ENCODE measurements at places on chromosomes 4 and X.

DNA sequence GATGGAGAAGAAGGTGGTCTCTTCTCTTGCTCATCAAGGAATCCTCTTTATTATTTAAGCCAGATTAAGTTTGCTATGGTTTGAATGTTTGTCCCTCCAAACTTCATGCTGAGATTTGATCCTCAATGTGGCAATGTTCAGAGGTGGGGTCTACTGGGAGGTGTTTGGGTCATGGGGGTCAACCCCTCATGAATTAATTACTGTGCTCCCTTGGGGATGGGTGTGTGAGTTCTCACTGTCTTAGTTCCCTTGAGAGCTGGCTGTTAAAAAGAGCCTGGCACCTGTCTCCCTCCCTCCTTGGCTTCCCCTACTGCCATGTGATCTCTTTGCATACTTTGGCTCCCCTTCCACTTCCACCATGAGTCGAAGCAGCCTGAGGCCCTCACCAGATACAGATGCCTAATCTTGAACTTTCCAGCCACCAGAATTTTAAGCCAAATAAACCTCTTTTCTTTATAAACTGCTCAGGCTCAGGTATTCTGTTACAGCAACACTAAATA is 36.0 kb upstream of the CD38 start:
- no peak for DNase-seq

GRCh38 chrX:33175201-33175600 is 36.1 kb downstream of the DMD start:
- DNase-seq: no peak

DNA sequence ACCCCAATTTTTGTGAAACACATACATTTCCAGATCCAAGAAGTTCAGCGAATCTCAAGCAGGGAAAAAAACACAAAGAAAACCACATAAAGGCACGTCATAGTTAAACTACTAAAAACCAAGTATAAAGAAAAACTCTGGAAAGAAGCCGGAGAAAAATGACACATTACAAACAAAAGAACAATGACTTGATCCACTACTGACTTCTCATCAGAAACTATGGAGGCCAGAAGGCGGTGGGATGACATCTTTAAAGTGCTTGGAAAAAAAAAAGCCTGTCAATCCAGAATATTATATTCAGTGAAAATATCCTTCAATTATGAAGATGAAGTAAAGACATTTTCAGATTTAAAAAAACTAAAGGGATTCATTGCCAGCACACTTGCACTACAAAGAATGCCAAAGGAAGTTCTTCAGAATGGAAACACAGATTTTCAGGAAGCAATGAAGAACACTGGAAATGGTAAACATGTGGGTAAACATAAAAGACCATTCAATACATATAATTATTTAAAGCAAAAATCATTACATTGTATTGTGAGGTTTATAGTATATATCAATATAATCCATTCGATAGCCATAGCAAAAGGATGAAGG is 32.6 kb upstream of the PPP2R2C start:
- no peak for DNase-seq

GRCh38 chr4:177509226-177509745 is 67.0 kb upstream of the AGA start:
- DNase-seq: no peak

- no peak for DNase-seq
These were observed 140.5 kb downstream of the KLHL8 start for GRCh38 chr4:87079967-87080366.

GRCh38 chrX:139739138-139739537 is 31.2 kb upstream of the MCF2 start:
- DNase-seq: no peak

DNA sequence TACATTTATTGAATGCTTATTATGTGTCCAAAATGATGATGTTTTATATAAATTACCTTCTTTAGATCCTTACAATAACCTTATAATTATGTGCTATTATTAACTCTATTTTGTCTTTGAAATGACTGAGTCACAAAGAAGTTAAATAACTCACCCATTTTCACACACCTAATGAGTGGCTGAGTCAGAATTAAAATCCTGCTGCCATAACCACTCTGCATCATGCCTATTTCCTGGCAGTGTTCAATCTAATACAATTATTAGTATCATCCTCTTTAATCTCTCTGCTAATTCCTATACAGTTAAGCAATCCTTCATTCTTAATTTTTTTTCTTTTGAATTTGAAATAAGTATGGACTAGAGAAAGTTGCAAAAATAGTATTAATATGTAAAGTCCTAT is 342.9 kb downstream of the CFAP299 start:
- no peak for DNase-seq

DNA sequence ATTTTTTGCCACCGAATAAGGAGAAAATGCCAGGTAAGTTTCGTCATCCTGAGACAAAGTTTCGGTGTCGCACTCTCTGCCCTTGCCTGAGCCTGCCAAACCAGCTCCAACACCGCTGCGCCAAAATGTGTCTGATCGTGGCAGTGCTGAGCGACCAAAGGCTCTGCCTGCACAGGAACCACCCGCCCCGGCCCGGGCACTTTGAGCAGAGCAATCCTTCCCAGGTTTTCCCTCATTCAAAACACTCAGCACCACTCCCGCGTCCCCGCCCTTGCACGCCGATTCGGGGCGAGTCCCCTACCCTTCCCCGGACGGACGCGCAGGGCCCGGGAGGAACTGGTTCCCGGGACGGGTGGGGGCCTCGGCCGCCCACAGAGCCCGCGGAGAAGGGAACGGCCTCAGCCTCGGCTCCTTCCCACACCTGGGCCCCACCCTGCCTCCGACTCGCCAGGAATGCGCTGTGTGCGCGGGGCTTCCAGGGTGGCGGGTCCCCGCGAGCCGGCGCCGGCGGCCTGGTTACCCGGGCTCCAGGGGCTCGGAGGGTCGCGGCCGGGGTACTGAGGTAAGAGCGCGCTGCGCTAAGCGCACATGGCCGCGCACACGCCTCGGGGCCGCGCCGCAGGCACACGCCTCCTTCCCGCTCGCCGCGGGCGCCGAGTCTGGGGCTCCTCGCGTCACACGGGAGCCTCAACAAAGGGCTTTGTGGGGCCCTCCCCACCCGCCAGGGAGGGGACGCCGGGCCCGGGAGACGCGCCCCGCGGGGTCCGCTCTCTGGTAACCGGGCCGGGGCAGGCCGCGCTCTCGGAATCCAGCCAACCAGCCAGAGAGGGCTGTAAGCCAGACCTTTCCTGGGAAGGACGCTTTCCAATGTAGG is at the start of gene C4orf36:
Gene C4orf36 (minus strand): TSS at position 661 of the 874 bp plus-strand sequence. CDS start 902 bp downstream, outside the sequence.
- peak; percentile 83 for DNase-seq

DNA sequence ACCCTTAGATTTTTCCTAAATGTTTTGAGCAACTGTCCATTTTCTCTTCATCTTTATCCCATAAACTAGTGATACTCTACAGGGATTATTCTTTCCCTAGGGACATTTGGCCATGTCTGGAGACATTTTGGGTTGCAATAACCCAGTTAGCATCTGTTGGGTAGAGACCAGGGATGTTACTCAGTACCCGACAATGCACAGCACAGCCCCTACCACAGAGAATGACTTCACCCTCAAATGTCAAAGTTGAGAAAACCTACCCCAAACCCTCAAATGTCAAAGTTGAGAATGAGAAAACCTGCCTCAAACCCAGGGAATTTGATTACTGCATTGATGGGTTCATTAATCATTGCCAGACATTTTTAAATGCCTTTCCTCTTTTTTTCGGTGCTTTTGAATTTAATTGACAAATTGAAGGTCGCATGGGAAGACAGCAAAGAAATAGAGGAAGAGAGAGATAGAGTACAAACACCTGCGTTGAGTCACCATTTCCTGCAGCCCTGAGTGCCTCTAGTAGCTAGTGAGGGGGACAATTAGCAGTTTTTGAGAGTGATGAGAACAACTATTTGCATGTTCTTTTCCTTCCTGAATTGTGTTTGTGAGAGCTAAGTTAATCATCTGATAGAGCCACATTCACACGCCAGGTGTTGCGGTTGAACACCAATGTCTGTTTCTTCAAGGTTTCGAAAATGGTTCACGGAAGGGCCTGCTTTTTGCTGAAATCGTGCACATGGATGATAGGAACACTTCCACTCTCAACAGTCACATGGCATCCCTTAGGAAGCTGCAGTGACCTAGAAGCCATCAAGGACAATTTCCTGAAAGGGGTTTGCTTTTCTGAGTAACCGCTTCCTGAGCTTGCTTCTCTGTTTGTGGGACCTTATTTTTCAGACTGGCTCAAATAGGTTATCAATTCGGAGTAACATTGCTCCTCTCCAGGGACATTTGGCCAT is 203.9 kb upstream of the VCX3A start:
- no peak for DNase-seq

GRCh38 chr4:24796620-24797019 is 1.2 kb downstream of the SOD3 start:
- no peak for DNase-seq

DNA sequence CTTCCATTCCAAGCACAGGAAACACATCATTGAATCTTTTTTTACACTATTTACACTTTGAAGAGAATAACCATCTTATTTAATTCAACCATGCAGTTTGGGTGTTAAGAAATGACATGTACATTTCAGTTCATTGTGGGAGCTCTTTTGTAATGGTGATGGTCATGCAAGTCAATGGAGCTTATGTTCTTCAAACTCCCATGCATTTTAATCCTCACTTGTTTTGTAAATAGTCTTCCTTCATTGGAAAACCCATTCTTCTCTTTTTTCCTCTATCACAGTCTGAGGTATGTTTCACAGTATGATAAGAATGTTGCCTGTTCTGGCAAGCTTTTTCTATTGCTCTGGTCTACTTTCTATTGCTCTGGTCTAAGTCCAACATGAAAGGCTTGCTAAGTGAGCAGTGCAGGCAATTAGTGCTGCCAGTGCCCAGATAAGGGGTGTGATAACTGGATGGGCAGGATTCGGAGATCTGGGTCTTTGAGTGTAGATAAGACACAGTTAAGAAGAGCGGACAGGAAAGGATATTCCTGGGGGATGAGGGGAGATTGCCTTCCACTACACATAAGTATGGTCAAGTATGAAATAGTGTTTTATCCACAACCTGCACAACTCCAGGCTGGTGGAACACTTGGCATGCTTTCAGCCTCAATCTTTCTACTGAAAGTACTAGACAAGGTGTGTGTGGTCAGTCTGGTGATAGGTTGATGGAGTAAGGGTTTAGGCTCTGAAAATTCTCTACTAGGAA is 17.1 kb downstream of the AFP start:
- DNase-seq: no peak

GRCh38 chrX:150007356-150007755 is 69.1 kb upstream of the EOLA2 start:
- DNase-seq: no peak

GRCh38 chr4:186953599-186954260 is 230.1 kb upstream of the FAT1 start:
- DNase-seq: no peak

DNA sequence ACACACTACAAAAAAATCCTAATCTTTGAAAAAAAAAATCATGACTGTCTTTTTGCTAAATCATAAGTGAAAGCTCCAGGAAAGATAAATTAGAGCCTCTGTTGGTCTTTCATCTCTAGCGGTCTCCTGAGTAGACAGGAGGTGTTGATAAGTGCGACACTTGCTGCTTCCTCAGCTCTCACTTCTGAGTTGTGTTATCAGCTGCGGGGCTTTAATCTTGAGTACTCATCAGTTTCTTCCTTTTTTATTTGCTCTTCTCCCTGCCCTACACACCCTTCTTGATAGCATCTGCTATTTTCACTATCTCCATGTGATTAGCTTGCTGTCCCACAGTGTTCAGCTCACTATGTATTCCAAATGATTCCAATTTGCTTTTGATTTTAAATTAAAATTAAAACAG is 1449.2 kb downstream of the C4orf33 start:
- no peak for DNase-seq

DNA sequence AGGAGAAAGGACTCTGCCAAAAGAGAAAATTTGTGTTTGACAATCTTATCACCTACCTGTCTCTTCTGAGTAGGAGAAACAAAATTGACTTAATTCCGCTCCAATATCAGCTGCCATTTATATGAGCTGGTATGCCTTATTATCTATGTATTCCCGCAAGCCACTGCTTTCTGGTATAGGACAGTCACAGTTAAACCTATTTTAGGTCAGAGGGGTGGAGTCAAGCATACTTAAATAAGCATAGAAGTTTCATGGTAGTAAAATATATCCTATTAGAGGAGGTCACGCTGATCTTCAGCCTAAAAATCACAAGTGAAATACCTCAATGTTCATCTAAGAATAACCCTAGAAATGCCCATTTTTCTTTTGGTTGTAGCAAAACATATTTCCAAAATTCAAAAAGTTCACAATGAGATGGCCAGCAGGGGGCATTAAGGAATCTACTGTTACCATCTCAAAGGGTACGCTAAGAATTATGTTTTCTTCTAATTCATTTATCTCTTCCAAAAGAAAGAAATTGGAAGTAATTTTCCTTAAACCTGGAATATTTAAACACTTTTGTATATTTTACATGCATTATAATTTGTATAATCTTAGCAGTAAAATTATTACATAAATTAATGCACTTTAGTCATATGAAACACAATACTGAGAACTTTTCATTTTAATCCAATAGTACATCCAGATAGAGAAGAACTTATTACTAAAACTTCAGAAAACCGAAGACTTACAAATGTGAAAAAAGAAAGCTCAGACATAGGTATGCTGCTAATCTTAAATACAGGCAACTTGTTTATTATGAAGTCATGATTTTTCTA is 10.5 kb downstream of the PPAT start:
- no peak for DNase-seq

DNA sequence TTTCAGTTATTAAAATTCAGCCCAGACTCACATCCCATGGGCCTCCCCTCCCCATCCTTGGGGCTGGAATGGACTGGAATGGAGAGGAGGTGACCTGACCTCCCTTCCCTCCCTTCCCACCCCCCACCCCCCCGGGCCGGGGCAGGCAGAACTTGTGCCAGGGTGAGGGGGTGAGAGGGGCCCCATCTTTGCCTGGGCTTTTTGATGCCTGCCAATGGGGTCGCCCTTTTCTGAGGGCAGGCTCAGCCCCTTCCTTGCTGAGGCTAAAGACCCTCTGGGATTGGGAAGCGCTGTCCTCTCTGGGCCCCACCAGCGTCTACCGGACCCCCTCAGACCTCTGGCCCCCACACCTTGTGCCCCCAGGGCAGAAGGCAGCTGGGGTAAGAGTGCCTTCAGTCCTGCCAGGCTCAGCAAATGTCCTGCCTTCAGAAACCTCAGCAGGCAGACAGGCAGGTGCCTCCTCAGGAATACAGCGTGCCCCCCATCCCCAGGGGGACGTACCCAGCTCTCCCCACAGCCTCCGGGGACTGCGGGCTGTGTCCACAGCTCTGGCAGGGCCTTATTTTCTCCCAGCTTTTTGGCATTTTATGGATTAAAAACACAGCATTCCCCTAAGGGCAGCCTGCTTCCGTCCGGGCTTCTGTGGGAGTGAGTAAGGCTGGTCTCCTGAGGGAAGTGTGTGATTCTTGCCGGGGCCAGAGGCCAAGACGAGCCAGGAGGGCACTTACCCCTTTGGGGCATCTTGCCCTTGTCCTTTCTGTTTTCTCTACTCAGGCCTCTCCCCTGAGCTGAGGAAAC is 12.6 kb upstream of the CCNQ start:
- peak; percentile 14 for DNase-seq

DNA sequence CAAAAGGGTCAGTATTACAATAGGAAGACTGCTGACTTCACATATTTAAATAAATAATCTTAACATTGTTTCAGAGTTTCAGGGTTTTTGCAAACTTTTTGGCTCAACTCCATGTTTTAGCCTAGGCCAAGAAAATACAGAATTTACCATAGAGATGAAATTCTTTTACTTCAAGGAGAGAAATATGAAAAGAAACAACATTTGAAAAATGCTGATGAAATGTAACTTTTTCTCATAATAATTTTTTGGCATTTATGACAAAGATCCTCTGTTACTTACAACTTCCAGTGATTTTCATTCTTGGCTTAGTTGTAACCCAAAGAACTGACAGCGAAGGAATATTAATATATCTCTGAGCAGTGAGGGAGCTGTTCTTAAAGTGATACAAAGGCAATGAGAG is 316.1 kb upstream of the EMCN start:
- no peak for DNase-seq

GRCh38 chrX:31136144-31136611 is 64.3 kb upstream of the FTHL17 start:
- DNase-seq: no peak
